Right renal cortex interstitium (tissue), 3 donors: ENCODE measurements at places on chromosomes 5 and 9. TPM values are rescaled to one million over a fixed set of nuclear protein-coding genes. Genes with fewer than 3 reads are reported as not detected.

RNF180 gene
- polyA plus RNA-seq, result 10.2 TPM

FBXO38 gene
- 42.9 TPM for polyA plus RNA-seq

WDR36 gene
- 29.6 TPM for polyA plus RNA-seq

SYNPO gene
- 97.3 TPM for polyA plus RNA-seq

DOLPP1 gene
- 20.2 TPM for polyA plus RNA-seq

RNF44 gene
- 32.1 TPM for polyA plus RNA-seq

UNC5A gene
- polyA plus RNA-seq, result 0.10 TPM

SOX30 gene
- 0.83 TPM for polyA plus RNA-seq

GFRA3 gene
- 3.8 TPM for polyA plus RNA-seq

N4BP3 gene
- polyA plus RNA-seq, result 4.4 TPM

PCDHGA6 gene
- polyA plus RNA-seq, result 5.8 TPM

TMED9 gene
- polyA plus RNA-seq, result 177 TPM

CCDC187 gene
- polyA plus RNA-seq, result 1.4 TPM

DAB2IP gene
- 41.5 TPM for polyA plus RNA-seq

CA9 gene
- polyA plus RNA-seq, result 0.31 TPM

ALDOB gene
- 1,012 TPM for polyA plus RNA-seq

CCL27 gene
- polyA plus RNA-seq, result 0.57 TPM

PCDHGA1 gene
- 0.78 TPM for polyA plus RNA-seq

UNC13B gene
- polyA plus RNA-seq, result 27.7 TPM

PAX5 gene
- polyA plus RNA-seq, result 0.07 TPM

LOX gene
- polyA plus RNA-seq, result 40.3 TPM

OCLN gene
- polyA plus RNA-seq, result 40.8 TPM

ACOT12 gene
- 0.79 TPM for polyA plus RNA-seq

MEIKIN gene
- not detected for polyA plus RNA-seq

TAF1L gene
- 0.10 TPM for polyA plus RNA-seq

FOXD4L5 gene
- polyA plus RNA-seq, result 0.23 TPM

CTSV gene
- 38.4 TPM for polyA plus RNA-seq
